ENCODE measurements at places on chromosomes 2 and 18.

DNA sequence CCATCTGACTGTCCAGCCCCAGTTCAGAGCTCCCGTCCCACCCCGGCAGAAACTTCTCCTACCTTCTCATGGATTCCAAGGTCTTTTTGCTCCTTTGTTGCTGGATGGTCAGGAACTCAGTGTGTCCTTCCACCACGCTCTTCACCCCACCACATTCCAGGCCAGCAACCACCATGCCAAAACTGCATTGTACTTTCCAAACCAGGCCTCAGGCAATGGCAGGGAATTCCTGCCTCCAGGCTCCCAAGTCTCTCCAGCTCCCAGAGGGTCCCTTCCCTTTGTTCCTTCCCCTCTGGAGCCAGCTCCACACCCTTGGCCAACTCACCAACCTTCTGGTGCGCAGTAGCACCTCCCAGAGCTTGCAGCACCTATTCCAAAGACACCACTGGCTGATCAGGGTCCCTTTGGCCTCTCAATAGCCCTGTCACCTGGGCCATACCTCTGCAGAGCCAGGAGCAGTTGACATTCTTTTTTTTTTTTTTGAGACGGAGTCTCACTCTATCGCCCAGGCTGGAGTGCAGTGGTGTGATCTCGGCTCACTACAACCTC lies 8.1 kb downstream of the CHMP1B start:
- no peaks in the 10 kb centered on the region for H3K36me3 ChIP-seq
- no peak overlapping the region for H3K27ac ChIP-seq
- peaks cover 12% of the 10 kb centered on the region for H3K4me1 ChIP-seq
- H3K4me3 ChIP-seq: no peak overlapping the region
- peaks cover 5% of the 10 kb centered on the region for H3K27me3 ChIP-seq

- DNase-seq: no peak
- no peak overlapping the region for H3K4me3 ChIP-seq
- H3K36me3 ChIP-seq: peaks cover 18% of the 10 kb centered on the region
- peaks cover 54% of the 10 kb centered on the region for H3K27me3 ChIP-seq
- H3K27ac ChIP-seq: no peak overlapping the region
- H3K4me1 ChIP-seq: peaks cover 6% of the 10 kb centered on the region
Measured at GRCh38 chr2:285531-285930, 2.4 kb downstream of the ALKAL2 start.

GRCh38 chr18:31065036-31065773 lies 22.7 kb upstream of the DSC3 start:
- H3K27me3 ChIP-seq: no peaks in the 10 kb centered on the region
- no peaks in the 10 kb centered on the region for H3K4me1 ChIP-seq
- H3K36me3 ChIP-seq: no peaks in the 10 kb centered on the region
- no peak for DNase-seq

GRCh38 chr2:118671701-118672454 lies 175.6 kb downstream of the EN1 start:
- H3K4me1 ChIP-seq: no peaks in the 10 kb centered on the region
- H3K36me3 ChIP-seq: no peaks in the 10 kb centered on the region
- no peak for DNase-seq

- H3K36me3 ChIP-seq: no peaks in the 10 kb centered on the region
- no peak overlapping the region for H3K4me3 ChIP-seq
- H3K27me3 ChIP-seq: peaks cover 4% of the 10 kb centered on the region
- no peak overlapping the region for H3K27ac ChIP-seq
- no peaks in the 10 kb centered on the region for H3K4me1 ChIP-seq
Measured at GRCh38 chr2:240905176-240905781, 857 bp upstream of the CROCC2 start.

- H3K27ac ChIP-seq: no peak overlapping the region
- H3K36me3 ChIP-seq: no peaks in the 10 kb centered on the region
- H3K4me1 ChIP-seq: no peaks in the 10 kb centered on the region
- no peaks in the 10 kb centered on the region for H3K27me3 ChIP-seq
Measured at GRCh38 chr18:75538727-75539126, 111.2 kb upstream of the SMIM21 start.

GRCh38 chr2:63790491-63790890 lies 51.2 kb upstream of the UGP2 start:
- no peak for DNase-seq
- peaks cover 3% of the 10 kb centered on the region for H3K27me3 ChIP-seq
- H3K36me3 ChIP-seq: no peaks in the 10 kb centered on the region
- H3K27ac ChIP-seq: no peak overlapping the region
- no peaks in the 10 kb centered on the region for H3K4me1 ChIP-seq

DNA sequence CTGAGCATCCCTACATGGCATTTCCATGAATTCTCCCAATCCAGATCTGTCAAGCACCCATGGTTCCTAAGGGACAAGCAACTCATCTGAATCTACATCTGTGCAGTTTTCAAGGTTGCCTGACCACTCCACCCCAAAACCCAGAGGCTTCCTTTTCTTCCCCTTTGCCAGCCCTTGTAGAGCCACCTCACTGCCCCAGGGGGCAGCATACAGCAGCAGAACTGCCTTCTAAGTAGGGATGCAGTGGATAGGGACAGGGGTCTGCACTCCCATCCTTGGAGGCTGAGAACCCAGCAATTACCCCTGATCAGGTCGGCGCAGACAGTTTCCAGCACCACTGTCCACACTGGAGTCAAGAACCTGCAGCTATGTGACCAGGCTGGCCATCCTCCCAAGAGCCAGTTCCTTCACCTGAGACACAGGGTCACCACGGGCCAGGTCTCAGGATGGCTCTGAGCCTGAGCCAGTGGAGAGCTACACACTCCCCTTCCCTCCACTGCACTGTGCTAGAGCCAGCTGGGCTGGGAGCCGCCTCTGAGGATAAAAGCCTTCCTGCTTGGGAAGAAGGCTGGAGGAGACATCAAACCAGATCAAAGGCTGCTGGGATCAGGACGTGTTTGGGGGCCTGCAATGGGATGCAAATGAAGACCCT lies 283.1 kb downstream of the CELF4 start:
- no peak overlapping the region for H3K27ac ChIP-seq
- no peak for DNase-seq
- H3K36me3 ChIP-seq: no peaks in the 10 kb centered on the region
- no peaks in the 10 kb centered on the region for H3K4me1 ChIP-seq
- no peak overlapping the region for H3K4me3 ChIP-seq
- peaks cover 14% of the 10 kb centered on the region for H3K27me3 ChIP-seq

DNA sequence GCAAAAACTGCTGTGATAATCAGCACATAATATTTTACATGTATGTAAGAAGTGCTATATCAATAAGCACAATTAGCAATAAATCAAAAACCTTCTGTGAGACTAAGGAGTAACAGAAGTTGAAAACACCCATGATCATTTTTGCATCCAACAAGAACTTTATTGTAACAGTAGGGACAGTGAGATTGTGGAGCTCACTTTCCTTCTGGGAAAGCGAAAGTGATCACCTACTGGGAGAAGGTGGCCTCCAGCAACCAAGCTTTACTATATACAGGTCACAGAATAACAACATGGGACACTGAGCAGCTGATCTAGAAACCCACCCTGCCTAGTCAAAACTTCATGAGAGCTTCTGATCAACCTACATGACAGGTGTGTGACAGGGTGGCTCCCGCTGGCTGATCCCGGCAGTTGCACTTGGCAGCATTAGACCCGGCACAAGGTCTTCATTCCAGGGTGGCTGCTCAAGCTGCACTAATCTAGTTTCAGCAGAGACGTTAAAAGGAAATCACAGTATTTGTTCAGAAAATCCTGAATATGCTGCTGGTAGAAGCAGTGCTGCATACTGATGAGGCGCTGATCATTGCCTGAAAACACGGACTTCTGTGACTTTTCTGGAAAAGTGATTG lies 63.5 kb upstream of the ARL5A start:
- no peak overlapping the region for H3K27ac ChIP-seq
- no peaks in the 10 kb centered on the region for H3K36me3 ChIP-seq
- DNase-seq: no peak
- no peaks in the 10 kb centered on the region for H3K4me1 ChIP-seq
- peaks cover 4% of the 10 kb centered on the region for H3K27me3 ChIP-seq
- H3K4me3 ChIP-seq: no peak overlapping the region

DNA sequence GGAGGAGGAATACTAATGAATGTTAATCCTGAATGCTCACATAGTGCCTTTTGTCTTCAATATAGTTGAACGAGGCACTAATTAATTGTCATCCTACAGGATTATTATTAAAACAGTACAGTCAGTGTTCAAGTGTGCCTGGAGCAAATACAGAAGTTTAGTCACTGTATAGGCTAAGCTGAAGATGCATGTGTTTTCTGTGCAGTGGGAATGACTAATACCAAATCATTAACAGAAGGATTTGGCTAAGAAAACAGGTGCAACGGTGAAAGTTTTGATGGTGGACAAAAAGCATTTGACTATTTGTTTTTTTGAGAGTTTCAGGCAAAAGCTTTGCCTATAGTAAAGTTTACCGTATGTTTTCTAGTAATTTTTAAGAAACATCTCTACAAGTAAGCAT lies 62.8 kb downstream of the DCC start:
- no peaks in the 10 kb centered on the region for H3K4me1 ChIP-seq
- no peak for DNase-seq
- no peak overlapping the region for H3K4me3 ChIP-seq
- no peaks in the 10 kb centered on the region for H3K36me3 ChIP-seq
- H3K27me3 ChIP-seq: no peaks in the 10 kb centered on the region

DNA sequence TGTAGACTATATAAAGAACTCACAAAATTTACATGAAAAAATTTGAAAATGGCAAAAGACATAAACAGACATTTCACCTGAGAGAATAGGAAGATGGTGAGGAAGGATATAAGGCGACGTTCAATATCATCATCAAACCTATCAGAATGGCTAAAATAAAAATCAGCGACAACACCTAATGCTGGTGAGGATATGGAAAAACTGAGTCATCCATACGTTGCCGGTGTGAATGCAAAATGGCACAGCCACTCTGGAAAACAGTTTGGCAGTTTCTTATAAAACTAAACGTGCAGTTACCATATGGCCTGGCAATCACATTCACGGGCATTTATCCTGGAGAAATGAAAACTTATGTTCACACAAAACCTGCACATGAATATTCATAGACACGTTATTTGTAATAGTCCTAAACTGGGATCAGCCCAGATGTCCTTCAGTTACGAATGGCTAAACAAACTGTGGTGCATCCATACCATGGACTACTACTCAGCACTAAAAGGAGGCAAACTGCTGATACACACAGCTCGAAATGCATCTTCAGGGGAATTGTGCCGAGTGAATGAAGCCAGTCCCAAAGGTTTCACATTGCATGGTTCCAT lies 63.1 kb upstream of the TXNDC2 start:
- H3K27me3 ChIP-seq: peaks cover 4% of the 10 kb centered on the region
- no peaks in the 10 kb centered on the region for H3K36me3 ChIP-seq
- H3K4me3 ChIP-seq: no peak overlapping the region
- no peaks in the 10 kb centered on the region for H3K4me1 ChIP-seq
- H3K27ac ChIP-seq: no peak overlapping the region

DNA sequence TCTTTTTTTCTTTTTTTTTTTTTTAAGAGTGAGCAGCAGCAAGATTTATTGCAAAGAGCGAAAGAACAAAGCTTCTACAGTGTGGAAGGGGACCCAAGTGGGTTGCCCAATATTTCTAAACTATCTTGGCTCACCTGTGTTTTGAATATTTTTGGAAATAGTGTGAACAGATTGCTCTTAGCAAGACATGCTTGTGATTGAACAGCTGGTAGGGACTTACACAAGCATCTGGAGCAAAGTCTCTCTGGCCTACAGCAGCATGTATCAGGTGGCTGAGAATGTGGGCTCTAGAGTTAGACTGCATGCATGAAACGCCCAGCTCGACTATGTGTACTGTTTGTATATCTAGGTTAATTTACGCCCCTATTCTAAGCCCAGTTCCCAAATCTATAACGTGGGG lies 40.3 kb upstream of the FBXO11 start:
- peaks cover under 1% of the 10 kb centered on the region for H3K27me3 ChIP-seq
- H3K36me3 ChIP-seq: no peaks in the 10 kb centered on the region
- DNase-seq: no peak
- H3K4me1 ChIP-seq: no peaks in the 10 kb centered on the region
- H3K4me3 ChIP-seq: no peak overlapping the region

DNA sequence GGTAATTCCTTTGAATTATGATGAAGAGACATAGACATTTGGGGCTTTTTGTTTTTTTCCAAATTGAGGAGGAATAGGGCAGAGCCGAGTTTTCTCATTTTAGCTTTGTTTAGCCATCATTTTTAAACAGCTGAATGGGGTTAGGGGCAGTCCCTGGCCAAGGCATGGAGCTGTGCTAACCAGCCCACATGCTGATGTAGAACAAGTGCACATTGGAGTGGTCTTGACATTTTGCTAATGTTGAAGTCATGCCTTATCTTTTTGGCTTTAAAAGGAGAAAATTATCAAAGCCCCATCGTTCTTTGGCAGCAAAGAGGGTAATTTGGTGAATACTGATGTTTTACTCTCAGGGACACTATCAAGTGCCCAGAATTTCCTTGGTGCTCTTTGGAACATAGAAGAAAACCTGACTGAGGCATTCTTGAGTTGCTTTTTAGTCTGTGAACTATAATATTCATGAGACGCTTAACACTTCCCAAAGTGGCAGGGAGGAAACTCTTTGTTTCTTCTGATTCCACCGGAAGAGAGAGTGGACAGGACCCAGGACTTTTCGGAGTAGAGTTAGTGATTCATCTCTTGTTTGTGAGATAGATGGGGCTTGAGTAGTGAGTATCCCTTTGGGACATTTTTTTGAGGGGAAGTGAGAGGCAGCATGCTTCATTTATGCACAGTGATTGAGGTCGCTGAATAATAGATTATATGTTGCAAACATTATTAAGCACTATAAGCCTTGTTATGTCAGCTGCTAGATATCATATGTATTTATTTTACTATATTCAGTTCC lies 45.0 kb downstream of the MTA3 start:
- no peaks in the 10 kb centered on the region for H3K4me1 ChIP-seq
- no peak overlapping the region for H3K4me3 ChIP-seq
- no peaks in the 10 kb centered on the region for H3K27me3 ChIP-seq
- H3K36me3 ChIP-seq: peaks cover 15% of the 10 kb centered on the region
- no peak overlapping the region for H3K27ac ChIP-seq

- H3K27ac ChIP-seq: no peak overlapping the region
- no peaks in the 10 kb centered on the region for H3K36me3 ChIP-seq
- H3K4me3 ChIP-seq: no peak overlapping the region
- H3K27me3 ChIP-seq: peaks cover 10% of the 10 kb centered on the region
- no peak for DNase-seq
Measured at GRCh38 chr2:118800736-118801135, 46.7 kb downstream of the EN1 start.

DNA sequence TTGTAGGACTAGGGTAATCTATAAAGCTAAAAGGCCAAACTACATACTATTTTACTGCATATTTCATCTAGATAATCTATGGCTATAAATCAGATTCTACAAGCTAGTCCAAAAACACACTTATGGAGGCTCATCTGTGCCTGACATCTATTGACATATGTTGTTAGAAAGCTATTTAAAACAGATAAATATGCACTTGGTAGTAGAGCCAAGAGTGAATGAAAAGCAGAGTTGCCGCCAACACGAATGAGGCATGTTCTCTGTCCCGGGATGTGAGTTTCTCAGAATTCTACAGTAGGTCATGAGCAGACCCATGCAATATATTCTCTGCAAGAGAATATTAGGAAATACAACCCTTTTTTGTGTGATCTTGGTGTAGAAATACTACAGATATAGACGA lies 66.7 kb upstream of the LPIN2 start:
- no peak for DNase-seq
- H3K4me1 ChIP-seq: peaks cover 7% of the 10 kb centered on the region
- no peaks in the 10 kb centered on the region for H3K36me3 ChIP-seq
- H3K27ac ChIP-seq: no peak overlapping the region

- H3K36me3 ChIP-seq: no peaks in the 10 kb centered on the region
- no peak overlapping the region for H3K4me3 ChIP-seq
- DNase-seq: no peak
- no peak overlapping the region for H3K27ac ChIP-seq
- H3K27me3 ChIP-seq: peaks cover 68% of the 10 kb centered on the region
- H3K4me1 ChIP-seq: peaks cover 18% of the 10 kb centered on the region
Measured at GRCh38 chr18:61896757-61897156, 4.0 kb upstream of the RNF152 start.

GRCh38 chr18:76674596-76674995 lies 147.8 kb upstream of the ZNF236 start:
- H3K36me3 ChIP-seq: no peaks in the 10 kb centered on the region
- H3K4me1 ChIP-seq: no peaks in the 10 kb centered on the region
- no peak overlapping the region for H3K27ac ChIP-seq
- H3K4me3 ChIP-seq: no peak overlapping the region

Data from activated naive CD4-positive, alpha-beta T cell treated with anti-CD3 and anti-CD28 coated beads, Interleukin-2, amount 10 ng/mL, durations not matched to agents 7 days and 5 days (primary cell).